ENCODE measurements at places on chromosomes 11 and 22.

DNA sequence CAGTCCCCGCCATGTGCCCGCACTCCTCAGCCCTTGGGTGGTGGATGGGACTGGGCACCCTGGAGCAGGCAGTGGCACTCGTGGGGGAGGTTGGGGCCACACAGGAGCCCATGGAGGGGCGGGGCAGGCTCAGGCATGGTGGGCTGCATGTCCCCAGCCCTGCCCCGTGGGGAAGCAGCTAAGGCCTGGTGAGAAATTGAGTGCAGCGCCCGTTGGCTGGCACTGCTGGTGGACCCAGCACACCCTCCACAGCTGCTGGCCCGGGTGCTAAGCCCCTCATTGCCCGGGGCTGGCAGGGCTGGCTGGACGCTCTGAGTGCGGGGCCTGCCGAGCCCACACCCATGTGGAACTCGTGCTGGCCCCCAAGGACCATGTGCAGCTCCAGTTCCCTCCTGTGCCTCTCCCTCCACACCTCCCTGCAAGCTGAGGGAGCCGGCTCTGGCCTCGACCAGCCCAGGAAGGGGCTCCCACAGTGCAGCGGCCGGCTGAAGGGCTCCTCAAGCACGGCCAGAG lies 16.1 kb downstream of the OR5B3 start:
- no peak for DNase-seq

- DNase-seq, result no peak
Observed at GRCh38 chr22:23086787-23087186, 16.5 kb downstream of the GNAZ start.

- no peak for DNase-seq
Observed at GRCh38 chr22:17260298-17260697, 41.1 kb upstream of the ADA2 start.

- DNase-seq, result peak; percentile 80
Observed at GRCh38 chr11:47378010-47378835, at the start of gene SPI1. SPI1 (minus strand) TSS chr11:47378547; CDS start chr11:47378353, 194 bp downstream.

- DNase-seq, result no peak
Observed at GRCh38 chr11:88523386-88524071, 186.0 kb upstream of the CTSC start.

GRCh38 chr11:14676068-14676467 lies 32.5 kb downstream of the PDE3B start:
- no peak for DNase-seq

DNA sequence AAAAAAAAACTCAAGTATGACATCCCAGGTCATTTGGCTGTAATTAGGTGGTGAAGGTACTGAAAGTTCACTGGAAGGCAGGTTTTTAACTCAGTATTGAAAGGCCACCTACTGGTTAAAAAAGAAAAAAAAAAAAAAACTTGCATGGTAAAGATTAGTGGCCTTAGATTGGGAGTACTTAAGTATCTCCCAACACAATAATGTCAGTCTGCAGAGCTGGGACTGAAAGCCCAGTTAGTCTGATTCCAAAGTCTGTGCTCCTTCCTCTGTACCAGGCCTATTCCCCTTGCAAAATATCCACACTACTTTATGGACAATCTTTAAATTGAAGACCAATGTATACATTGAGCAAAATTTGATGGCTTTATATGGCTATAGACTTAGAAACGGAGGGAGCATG lies 85.5 kb downstream of the NOX4 start:
- no peak for DNase-seq

- DNase-seq, result no peak
Observed at GRCh38 chr22:19522190-19522880, 1.9 kb downstream of the CLDN5 start.

- DNase-seq, result no peak
Observed at GRCh38 chr11:66008468-66009101, 3.2 kb upstream of the CST6 start.

DNA sequence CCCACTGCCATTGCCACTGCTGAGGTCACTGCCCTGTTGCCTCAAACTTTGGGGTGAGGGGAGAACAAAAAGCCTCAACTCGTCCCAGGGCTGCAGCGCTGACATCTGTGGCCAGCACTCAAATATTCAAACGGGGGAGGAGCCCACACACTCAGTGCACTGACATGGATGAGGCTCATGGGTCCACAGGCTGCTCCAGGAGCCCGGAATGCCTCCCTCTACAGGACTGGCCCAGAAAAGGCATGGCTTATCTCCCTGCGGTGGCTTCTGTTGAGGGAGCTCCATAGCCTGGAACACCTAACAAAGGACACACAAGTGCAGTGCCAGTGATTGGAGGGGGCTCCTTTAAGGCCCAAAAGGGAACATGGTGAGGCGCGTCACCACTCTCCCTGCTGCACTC lies 341.1 kb upstream of the LUZP2 start:
- DNase-seq, result no peak
